T-helper 17 cell (primary cell): ENCODE measurements at places on chromosomes 3 and 15.
A peak's percentile ranks its signal among the peaks of the same experiment; 100 is the strongest.

- DNase-seq: no peak
These were observed 20.0 kb upstream of the SLCO2A1 start for GRCh38 chr3:134049676-134050075.

- no peak for DNase-seq
These were observed 635 bp downstream of the CD276 start for GRCh38 chr15:73684581-73685455.

DNA sequence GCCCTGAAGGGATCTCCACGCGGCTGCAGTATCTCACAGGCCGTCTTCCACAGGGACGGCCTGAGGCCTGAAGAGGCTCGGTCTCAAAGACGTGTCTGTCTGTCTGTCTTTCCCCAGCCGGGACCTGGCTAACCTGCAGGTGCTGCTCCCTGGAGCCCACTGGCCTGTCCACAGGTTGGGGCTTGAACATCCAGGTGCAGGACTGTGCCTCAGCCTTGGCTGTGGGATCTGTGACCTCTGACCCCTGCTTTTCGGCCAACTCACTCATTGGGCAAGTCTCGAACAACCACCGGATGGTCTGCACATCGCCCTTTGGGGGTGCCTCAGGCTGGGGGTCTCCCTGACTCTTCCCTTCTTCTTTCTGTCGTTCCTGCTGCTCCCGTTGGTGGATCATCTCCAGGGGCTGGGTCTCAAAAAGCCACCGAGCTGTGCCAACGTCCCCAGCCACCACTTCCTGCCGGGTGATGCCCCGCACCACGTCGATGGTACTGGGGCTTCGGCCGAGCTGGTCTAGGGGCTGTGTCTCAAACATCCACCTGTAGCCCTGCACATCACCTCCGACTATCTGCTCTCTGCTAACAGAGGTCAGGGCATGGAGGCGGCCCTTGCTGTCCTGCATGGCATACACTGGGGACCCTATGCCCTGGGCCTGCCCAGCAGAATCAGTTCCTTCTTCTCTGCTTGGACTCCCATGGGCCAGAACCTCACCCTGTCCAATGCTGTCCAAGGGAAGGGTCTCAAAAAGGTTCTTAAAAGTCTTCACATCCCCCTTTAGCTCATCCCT, 4.8 kb downstream of the XIRP1 start:
- DNase-seq: no peak

- no peak for DNase-seq
These were observed 411.3 kb downstream of the GRM7 start for GRCh38 chr3:7272203-7272602.

DNA sequence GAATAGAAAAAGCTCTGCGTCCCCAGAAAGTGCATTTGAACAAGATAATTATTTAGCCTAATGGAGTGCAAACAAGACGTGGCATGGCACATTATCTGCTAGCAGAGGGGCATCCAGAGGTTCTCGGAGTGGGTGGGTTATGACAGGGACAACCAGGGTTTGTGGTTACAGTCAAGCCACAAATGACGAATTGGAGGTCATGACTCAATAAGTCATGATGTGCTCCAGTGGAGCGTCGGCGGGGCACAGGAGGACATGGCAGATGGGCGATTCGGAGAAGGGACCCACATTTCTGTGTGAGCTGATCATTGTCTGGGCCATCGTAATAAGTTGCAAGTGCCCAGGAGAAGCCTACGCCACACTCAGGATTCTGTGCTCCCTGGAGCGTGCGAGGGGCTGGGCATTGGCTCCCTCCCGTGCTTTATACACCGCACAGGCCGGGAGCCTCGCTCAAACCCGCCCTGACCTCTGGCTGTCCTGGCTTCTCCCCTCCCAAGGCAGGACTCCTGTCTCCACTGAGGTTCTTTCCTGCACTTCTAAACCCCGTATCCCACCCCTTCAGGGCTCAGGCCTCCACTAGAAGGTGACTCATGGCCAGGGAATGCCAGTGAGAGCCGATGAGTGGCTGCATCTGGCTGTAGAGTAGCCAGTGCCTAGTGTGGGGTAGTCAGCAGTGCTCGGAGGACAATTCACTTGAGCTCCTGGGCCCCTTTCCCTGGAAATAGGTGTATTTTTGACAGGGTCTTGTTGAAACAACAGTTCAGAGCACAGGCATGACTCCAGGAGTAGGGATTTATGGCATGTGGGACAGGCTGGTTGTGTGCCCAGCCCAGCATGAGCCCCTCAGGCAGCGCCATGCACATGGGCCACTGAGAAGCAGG, 67.4 kb downstream of the GRIP2 start:
- DNase-seq: no peak

GRCh38 chr15:94602754-94603470, 371.6 kb downstream of the MCTP2 start:
- no peak for DNase-seq

- DNase-seq: no peak
These were observed 30.1 kb upstream of the TBC1D23 start for GRCh38 chr3:100230710-100231109.

GRCh38 chr3:9298236-9298635, 48.8 kb upstream of the SRGAP3 start:
- no peak for DNase-seq

DNA sequence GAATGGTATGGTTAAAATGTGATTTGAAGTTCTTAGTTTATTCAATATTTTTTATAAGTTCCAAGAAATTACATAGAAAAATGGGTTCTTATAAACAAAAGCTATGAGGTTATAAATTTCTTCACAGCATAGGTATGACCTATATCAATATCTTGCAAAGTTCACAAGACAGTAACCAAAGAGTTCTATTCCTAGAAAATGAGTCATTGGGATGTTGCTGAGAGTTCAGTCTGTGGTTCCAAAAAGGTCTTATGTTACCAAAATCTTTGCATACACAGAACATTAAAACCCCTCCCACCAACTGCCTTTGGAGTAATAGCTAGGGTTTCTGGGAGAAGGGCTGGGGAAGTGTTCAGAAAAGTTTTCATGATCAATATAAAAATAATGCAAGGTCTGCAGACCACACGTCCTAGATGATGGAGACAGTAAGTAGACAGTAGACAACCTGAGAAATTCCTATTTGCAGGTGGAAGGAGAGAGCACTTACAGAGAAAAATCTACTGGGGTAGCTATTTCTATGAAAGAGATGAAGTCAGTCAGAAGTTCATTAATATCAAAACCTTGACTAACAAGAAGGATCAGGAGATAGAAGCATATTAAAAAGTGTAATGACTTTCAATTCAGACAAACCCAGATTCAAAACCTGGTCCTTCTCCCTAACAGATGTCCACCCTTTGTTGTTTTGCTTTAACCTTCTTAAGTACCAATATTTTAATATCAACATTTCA, 279.3 kb downstream of the KCNH8 start:
- no peak for DNase-seq

- DNase-seq: no peak
These were observed 451 bp downstream of the ONECUT1 start for GRCh38 chr15:52789601-52790168.

- DNase-seq: no peak
These were observed 76.1 kb downstream of the CLDN11 start for GRCh38 chr3:170494766-170495165.

DNA sequence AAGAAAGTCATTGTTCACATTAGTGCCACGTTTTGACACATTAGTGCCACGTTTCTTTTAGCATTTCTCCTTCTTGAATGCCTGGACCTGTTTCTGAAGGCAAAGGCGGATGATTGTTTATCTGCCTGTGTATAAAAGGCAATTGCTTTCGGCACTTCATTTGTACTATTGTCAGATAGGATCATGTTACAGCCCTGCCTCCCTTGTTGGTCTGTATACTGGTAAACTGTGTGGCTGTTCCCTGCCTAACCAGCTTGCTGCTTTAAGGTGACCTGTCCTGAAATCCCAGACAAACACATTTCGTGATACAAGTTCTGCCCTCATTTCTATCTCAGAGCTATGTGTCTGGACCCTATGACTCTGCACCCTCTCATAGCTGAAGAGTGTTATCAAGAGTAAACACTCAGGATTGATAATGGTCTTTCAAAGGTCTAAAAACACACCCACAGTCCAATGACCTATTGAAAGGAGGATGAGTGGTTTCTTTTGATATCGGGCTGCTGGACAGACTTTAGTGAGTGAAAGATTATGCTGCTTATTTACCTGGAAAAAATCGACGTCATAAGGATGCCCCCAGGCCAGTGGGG, 276.3 kb upstream of the MCTP2 start:
- DNase-seq: no peak

- DNase-seq: no peak
These were observed 137.4 kb upstream of the UMPS start for GRCh38 chr3:124592658-124593441.

DNA sequence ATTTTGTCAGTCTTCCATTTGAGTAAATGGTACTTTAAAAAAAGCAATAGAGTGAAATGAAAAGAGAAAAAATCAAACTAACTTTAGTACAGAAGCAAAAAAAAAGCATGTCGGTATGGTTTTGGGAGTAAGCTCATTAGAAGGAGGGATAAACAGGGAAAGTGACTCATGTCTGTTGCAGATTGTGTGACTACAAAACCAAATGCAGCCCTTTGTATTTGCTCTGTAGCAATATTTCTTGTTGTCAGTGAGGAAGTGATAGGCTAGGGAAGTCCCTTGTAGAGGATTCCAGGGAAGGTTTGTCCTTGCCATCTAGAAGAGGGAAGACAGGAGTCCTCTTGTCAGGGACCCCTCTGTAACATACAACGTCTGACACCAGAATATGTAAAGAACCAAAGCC, 150.5 kb upstream of the POU1F1 start:
- DNase-seq: no peak

DNA sequence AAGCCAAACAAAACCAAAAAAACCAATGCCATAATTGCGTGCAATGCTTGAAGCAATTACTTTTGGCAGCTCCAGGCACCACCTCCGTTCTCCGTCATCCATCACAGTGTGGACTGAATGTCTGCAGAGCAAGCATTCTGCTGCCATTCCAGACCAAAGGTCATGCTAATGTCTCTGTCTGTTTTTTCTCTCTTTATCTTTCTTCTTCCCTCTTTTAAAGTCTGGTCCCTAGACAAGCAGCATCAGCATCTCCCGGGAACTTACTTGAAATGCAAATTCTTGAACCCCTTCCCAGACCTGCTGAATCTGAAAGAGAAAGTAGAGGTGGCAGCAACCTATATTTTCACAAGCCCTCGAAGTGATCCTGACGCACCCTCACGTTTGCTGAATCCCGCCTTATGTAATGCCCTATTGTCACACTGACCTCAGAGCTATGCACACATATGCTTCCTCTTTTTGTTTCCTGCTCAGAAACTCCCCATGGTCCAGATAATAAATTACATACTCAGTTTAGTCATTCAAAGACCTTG, 297.3 kb upstream of the PROK2 start:
- no peak for DNase-seq

- no peak for DNase-seq
These were observed 28.2 kb upstream of the TRIM59 start for GRCh38 chr3:160477750-160478149.

DNA sequence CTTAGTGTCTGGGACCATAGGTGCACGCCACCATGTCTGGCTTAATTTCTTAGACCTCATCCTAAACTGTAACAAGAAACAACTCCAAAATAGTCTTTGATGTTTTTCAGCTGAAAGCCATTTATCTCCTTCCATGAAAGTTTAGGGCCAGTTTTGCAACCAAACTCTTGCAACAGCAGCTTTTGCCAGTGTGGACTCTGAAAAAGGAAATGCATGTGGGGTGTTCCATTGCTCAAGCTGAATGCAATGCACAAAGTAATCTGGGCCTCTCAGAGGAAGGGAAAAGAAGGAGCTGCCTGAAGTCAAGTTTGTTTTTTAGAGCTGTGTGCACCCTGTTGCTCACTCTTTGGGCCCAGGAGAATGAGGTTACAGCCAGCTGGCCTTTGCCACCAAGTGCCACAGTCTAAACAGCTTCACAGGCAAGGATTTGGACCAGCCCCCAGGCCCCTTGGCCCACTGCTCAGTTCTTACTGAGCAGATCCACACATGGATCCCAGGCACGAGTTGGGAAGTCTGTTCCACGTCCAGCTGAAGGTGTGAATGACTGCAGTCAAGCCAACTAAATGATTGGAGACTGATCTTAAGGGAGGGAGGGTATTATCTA, 212.3 kb upstream of the LRRFIP2 start:
- no peak for DNase-seq

DNA sequence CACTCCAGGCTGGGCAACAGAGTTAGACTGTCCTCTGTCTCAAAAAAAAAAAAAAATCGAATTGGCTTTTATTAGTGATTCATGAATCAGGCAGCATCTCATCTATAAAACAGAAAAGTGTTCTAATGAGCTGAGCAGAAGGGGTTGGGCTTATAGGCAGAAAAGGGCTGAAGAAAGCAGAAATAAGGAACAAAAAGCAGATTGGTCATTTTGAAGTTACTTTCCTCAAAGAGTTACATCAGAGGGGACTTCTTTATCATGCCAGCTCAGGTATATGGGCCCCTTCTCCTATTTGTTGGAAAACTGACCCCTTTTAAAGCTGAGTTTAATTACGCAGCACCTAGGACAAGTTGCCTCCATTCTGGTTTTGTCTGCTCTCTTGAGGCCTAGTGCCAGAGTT, 722 bp upstream of the POGLUT1 start:
- no peak for DNase-seq

- no peak for DNase-seq
These were observed 116.7 kb downstream of the CADPS start for GRCh38 chr3:62758296-62759066.

DNA sequence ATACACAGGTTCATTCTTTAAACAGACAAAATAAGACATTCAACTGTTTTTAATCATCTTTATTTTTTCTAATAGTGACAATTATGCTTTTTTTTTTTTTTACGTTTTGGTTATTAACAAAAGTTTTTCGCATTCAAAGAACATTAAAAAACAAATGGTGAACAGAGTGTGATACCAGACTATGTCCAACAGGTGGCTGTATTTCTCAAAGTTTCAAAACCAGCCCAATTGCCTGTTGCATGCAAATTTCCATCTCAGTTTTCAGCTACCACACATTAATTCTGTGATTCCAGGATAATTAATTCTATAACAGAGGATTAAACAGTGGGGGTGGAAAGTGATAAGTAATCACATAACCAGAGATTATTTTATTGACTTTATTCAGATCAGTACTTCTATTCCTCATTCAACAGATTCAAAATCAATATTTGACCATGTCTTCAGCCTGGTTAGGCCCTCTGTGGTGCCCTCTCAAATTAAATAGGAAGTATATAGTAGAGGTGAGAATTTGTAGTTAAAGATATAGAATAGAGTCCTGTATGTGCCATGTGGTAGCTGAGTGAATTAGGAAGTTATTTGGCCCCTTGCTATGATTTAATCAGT, 122.2 kb upstream of the DCBLD2 start:
- DNase-seq: no peak

GRCh38 chr3:4350789-4351163, 47.6 kb downstream of the SETMAR start:
- DNase-seq: peak; percentile 13

DNA sequence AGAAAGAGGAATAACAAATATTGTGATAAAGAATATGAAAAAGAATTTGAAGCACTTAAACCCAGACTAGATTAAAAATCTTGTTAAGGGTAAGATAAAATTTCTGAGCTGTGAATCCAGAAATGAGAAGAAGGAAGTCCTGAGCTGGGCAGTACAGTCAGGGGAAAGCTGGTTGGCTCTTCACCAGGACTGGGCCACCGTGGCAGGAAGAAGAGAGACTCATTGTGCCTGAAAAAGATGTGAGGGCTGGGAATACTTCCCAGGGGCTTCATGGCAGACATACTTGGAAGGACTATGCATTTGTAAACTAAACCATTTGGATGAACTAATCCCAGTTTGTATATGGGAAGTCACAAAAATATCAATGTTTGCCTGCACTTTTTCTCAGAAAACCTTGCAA, 28.5 kb upstream of the MYO5C start:
- DNase-seq: no peak

- no peak for DNase-seq
These were observed 59.5 kb upstream of the SUCLG2 start for GRCh38 chr3:67713764-67714469.

- no peak for DNase-seq
These were observed 70.5 kb upstream of the SLCO3A1 start for GRCh38 chr15:91783008-91783407.
